Omental fat pad (tissue), 4 donors: ENCODE measurements at places on chromosomes 1 and 21. TPM values are rescaled to one million over a fixed set of nuclear protein-coding genes. Genes with fewer than 3 reads are reported as not detected.

GRCh38 chr1:208600456-208601190, 356.4 kb upstream of the PLXNA2 start:
- DNase-seq: no peak

GRCh38 chr1:193234530-193234929, 48.1 kb upstream of the B3GALT2 start:
- DNase-seq: no peak

DNA sequence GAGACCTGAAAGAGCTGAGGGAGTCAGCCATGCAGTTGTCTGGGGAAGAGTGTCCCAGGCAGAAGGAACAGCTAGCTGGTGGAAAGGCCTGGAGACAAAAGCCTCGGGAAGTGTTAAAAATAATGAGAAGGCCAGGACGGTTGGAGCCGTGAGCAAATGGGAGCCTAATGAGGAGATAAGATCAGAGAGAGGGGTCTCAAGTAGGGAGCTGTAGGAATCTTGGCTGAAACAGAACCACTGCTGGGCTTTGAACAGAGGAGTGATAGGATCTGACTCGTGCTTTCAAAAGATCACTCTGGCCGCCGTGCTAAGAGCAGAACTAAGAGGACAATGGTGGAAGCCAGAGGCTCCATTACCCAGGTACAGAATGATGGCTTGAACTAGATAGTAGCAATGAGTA, 1.9 kb upstream of the FOXJ3 start:
- no peak for DNase-seq

DNA sequence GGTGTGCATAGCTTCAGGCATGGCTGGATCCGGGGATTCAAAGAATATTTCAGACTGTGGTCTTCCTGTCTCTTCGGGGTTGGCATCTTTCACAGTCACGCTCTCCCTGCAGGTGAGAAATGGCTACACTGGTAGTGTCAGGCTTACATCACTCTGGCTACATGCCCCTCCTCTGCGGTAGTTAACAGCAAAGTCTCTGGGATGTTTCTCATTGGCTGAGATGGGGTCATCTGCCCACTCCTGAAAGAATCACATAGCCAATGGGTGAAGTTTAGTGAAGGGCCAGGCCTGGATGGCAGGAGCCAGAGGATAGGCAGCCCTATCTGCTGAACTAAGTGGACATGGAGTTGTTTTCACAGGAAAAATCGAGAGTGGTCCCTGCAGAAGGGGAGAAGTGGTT, 356.5 kb downstream of the MATN1 start:
- no peak for DNase-seq

Gene SLC9C2
- 0.56 TPM for total RNA-seq

DNA sequence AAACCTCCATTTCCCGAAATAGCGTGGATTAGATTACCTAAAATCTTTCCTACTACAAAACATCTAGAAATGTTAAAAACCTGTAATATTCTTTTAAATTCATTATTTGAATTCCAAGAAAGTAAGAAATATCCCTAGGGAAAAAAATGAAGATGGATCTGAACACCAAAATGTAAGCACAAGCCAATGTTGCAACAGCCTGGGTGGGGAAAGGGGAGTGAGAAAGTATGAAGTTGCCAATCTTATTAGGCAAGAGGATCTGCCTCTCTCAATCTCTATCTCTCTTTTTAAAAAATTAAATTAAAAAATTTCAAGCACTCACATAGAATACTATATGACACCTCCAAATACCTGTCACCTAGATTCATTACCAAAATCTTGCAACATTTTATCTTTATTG, 74.9 kb upstream of the IRF2BP2 start:
- peak; percentile 40 for DNase-seq

DNA sequence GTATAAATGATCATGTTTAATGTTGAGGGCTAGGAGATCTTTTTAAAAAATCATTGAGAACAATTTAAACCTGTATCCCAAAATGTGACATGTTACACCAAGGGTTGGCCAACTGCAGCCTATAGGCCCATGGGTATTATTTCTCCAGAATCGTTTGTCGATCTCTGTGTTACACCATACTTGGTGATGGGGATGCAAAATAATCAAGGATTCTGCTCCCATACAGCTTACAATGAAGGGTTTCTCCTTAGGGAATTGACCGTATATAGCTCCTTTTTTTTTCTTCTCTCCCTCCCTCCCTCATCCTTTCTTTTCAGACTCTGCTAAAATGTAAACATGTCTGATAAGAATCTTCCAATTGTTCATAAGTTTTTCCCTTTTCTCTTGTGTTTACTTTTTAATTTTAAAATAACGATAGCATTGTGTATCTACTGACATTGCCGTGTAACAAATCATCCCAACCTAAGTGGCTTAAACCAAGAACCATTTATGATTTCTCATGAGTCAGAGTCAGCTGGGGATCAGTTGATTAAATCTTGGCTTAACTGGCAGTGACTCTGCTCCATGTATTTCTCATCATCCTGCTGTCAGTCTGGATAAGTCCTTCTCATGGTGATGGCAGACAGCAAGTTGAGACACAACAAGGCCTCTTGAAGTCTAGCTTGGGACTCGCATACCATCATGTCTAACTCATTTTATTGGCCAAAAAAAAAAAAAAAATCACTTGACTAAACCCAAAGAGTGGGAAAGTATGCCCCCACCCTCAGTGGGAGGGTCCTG, 48.0 kb downstream of the MARK1 start:
- DNase-seq: no peak
